GM03348 (cell line): ENCODE measurements at places on chromosomes 4 and X.

- DNase-seq, result no peak
Measured at GRCh38 chrX:123989235-123989634, 27.7 kb downstream of the STAG2 start.

GRCh38 chr4:183129675-183130074, 30.6 kb downstream of the WWC2 start:
- DNase-seq, result no peak

GRCh38 chr4:31620476-31620875, 900.3 kb downstream of the PCDH7 start:
- DNase-seq, result no peak

GRCh38 chr4:181418496-181418895, 824.7 kb upstream of the TENM3 start:
- no peak for DNase-seq

- DNase-seq, result no peak
Measured at GRCh38 chr4:102871772-102872171, 3.0 kb downstream of the CISD2 start.

DNA sequence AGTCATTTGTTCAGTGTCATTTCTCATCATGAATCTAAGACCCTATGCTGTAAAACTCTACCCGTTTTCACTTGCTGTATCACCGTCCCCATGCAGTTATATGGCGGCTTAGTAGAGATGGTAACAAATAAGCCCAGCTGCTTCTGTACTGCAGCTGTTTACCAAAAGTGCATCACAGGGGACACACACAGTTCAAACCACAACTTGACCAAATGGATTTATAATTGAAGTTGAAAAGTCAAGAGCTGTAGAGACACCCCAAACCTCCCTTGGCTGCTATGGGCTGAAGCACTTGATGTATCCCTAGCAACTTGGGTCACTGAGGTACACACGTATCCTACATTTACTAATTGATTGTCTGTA, 219.0 kb upstream of the FGF13 start:
- no peak for DNase-seq

- DNase-seq, result peak; percentile 27
Measured at GRCh38 chr4:125105561-125105960, 209.2 kb upstream of the FAT4 start.

GRCh38 chr4:94959307-94959706, 201.6 kb downstream of the BMPR1B start:
- peak; percentile 9 for DNase-seq

GRCh38 chr4:145819853-145820181, 118.8 kb downstream of the ZNF827 start:
- no peak for DNase-seq

- DNase-seq, result no peak
Measured at GRCh38 chr4:182862141-182862875, 54.9 kb downstream of the DCTD start.

GRCh38 chr4:88027611-88028608, 20.5 kb downstream of the PKD2 start:
- DNase-seq, result peak; percentile 82

DNA sequence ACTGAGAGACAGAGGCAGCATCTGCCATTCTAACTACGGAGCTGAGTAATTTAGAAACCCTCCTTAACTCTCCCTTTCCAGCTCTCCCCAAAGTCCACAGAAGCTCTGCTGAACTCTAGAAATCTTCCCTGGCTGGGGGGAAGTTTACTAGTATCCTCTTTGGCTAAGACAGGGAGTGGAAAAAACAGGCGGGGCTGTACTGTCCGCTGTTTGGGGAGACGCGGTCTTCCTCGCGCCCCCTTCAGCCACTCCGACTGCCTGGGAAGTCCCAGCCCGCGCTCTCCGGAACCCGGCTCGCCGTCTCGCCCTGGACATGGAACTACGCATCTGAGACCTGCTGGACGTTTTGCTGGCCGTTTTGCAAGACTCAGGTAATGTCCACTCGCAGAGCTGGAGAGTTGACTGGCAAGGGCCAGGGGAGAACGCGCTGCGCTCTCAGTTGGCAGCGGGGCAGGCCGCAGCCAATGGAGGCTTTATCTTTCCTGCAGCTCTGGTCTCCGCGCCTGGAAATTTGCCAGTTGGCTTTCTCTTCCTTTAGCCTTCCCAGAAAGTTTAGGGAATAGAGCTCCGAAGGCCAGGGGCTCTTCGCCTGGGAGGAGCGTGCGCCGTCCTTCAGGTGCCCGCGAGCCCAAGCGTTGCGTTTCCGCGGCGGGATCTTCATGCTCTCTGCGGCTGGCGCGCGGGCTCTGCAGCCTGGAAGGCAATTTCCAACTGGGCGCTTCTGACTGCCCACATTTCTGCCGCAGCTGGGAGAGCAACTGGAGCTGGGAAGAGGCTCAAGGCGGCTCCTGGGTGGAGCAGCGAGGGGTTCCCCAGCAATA, 892 bp downstream of the IL1RAPL2 start:
- no peak for DNase-seq

DNA sequence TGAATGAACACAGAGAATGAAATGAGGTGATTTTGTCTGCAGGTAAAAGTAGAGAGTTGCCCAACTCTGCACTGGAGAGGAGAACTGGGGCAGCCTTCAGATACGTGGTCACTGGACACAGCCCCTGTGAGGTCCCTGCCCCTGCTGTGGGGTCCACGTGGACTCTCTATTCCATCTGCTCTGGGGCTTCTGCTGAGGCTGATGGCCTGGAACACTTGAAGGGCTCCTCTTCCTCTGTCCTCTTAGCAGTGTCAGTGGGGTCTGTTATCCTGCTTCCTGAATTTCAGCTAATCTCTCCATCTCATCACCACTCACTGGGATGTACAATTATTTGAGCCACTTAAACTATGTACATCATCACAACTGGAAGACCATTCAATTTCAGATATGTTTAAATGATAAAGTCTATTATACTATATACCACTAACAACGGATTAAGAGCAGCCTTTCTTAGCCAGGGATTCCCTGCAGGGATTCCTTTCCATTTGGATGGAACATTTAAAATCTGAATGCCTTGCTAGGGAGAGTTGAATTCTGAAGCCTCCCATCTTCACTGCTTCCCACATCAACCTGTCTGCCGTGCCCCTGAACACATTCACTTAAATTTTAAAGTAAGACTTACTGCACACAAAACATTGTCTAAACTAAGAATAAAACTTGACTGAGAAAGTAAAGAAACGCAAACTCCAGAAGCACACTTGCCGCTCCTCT, 74.0 kb downstream of the CC2D2A start:
- DNase-seq, result no peak

DNA sequence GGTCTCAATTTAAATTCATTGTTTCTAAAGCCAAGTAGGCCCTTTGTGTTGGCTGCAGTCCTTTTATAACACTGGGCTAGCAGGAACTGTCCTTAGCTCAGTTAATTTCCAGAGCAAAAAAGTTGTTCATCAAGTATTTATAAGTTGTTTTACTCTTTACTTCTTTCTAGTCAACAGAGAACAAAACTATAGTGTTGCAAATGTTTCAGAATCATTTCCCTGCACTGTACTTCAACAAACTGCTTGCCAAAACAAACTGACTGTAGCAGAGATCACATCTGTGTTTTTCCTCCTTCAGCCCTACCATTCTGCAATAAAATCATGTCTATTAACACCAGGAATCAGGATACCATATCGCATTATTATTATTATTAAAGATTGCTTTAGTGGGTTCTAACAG, 168.5 kb upstream of the SH3RF1 start:
- peak; percentile 11 for DNase-seq

- DNase-seq, result no peak
Measured at GRCh38 chrX:31323658-31324057, 251.8 kb upstream of the FTHL17 start.

GRCh38 chr4:157776930-157777528, 395.8 kb downstream of the GASK1B start:
- DNase-seq, result no peak

- DNase-seq, result no peak
Measured at GRCh38 chr4:55020131-55020530, 105.3 kb downstream of the KDR start.

- DNase-seq, result no peak
Measured at GRCh38 chr4:166622425-166622977, 611.8 kb downstream of the SPOCK3 start.

DNA sequence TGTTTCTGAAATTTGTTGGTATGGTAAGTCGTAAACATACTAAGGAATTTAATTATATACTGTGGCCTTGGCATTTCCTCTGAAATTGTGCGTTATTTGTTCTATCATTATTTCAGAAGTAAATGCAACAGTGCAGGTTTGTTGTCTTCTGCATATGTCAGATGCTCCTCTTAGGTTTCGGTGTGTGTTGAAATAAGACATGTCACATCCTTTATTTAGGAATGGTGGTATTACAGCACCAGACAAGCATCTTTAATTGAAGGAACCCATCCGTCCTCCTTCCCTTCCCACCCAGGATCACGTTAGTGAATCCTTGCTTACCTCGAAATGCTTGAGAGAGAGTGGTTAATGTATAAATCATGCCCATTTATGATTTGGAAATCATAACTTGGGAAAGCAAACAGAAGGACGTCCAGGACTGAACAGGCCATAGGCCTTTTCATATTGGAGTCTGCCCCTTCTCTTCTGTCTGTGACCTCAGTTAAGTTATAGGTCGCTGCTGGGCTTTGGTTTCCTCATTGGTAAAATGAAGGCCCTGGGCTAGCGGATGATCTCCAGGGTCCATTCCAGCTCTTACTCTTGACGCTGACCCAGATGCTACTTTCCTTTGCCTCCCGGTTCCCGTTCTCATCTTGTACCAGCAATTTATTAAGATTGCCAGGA, 134.1 kb downstream of the KLHL8 start:
- DNase-seq, result no peak

DNA sequence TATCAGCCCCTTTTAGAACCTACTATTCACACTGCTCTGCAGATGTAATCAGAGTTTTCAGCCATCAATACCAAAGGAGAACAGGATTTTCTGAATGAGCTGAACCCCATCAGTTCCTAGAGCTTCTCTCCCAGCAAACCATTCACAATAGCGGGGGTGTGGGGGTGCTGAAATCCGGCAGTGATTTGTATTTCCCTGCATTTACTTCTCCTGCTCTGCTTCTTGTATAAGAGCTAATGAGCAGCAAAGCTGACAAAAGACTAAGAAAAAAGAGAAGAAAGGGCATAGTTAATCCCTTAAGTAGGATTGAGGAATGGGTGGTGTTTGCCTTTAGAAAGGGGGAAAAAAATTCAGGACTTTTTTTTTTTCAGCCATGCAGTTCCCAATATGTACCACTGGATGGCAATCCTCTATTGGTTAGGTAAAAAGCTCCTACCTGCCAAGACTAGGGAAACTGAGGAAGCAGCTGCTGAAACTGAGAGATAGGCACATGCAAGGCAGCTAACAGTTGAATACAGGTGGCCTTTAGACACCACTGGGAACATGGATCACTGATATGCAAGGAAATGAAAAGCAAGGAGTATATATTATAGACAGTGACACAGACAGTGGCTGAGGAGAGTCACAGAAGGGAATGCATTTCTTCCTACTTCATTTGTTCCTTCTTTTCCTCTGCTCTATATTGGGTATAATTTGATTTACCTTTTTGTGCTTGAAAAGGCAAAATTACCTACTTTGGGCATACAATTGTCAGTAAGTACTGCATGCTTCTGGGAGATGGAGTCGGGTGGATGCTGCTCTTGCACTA, 217.9 kb downstream of the HS6ST2 start:
- DNase-seq, result peak; percentile 7

DNA sequence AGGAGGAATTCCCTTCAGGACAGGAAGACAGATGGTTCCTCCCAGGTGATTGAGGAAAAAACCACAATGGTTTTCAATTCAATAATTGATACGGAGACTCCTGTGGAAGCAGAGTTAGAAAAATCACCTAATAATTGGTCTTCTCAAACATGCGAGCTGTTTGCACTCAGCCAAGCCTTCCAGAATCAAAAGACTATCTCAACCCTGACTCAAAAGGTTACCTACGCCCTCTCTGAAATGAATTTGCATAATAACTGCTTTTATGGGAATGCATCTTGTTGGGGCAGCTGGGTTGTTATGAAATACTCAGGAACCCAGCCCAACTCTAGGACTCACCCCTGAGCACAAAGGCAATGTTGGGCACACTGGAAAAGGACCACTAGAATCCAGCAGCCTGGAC, 66.9 kb upstream of the ARSJ start:
- no peak for DNase-seq

DNA sequence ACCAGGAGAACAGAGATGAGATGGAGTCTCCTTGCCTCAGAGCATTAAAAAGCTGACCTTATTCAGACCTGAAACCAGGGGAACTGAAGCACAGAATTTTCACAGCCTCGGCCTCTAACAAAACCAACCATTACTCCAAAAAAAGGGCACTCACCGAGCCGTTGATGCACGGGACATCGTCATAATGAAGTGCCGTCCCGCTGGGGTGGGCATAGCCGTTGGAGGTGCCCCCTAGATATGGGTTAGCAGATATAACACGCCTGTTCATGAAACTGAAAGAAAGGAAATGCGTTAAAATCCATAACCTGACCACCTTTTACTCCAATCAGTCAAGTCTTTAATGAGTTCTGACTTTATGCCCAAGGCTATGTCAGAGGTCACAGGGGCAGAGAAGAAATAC, 153.6 kb downstream of the AFAP1 start:
- no peak for DNase-seq

GRCh38 chr4:48699475-48699874, 80.6 kb downstream of the FRYL start:
- DNase-seq, result no peak

DNA sequence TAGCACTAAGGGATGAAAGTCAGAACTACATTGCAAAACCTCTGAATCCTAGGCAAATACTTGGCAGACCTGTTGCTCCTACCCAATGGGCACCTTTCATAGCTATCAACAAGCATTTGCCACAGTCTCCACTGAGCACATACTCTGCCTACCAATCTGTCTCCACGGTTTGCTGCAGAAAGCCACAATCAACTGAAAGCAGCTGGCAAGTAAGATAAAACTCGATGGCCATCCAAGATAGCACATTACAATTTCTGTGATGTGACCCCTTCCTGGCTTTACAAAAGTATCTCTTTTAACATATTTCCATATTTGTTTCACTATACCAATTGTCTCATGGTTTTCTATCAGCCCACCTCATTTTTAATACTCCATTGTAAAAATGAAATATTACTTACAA, 1060.5 kb upstream of the INTU start:
- DNase-seq, result no peak

DNA sequence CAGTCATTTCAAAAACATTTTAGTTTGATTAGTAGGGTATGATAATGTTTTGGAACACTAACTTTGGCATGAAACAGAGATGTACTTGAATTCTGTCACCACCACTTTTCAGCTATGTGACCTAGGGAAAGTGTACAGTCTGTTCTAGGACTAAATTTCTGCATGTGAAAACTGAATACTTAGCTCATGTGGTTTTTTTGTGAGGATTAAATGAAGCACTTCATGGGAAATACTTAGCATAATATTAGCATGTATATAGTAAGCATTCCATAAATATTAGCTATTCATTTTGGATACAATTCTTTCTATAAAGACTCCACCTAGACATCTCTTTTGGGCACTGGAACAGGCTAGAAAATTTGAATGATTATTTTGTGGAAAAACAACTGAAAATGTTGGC, 1379.4 kb downstream of the RPA4 start:
- DNase-seq, result no peak

DNA sequence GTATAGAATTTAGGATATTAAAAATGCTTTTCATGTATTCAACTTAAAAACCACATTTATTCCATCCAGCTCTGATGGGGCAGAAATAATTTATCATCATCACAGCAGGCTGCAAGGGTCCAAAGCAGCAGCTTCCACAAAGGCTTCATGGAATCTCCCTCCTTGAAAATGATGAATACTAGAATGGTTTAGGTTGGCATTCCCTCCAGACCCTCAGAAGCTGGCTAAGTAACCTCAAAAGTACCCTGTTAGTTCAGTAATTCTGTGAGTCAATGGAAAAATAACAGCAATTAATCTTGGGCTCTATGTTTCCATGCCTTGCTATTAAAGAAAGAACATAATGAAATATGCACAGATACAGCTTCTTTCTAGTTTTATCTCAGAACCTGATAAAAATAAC, 594.9 kb upstream of the DIPK2B start:
- DNase-seq, result no peak
